CD8-positive, alpha-beta memory T cell (primary cell): ENCODE measurements at places on chromosomes 4 and X.

DNA sequence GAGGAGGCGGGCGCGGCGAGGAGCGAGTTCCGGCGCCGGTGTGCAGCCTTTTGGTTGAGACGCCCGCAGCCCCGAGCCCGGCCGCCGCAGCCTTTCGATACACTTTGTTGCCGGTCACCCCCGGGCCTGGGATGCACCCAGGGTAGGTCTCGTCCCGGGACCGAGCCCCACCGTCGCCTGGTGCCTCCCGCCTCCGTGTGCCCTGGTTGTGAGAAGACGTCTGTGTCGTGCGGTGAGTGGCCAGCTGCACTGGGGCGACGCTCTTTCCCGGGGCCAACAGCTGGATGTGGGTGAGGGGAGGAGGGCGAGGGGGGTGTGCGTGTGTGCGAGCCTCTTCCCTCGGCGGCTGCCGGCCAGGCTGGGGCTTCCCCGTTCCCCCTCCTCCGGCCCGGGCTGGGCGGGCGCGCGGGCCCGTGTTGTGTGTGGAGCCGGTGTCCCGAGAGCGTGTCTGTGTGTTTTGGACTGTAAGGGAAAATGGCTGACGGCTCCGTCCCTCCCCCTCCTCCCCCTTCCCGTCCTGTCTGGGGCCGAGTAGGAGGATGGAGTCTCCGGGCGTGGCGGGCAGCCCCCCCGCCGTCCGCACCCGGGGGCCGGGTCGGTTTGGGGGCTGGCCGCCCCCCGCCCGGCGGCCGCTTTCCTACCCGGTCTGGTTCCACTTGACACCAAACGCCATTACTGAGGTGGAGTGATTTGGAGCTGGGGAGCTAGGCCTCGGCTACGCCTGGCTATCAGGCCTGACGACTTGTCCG, 807 bp downstream of the USP9X start:
- peak overlapping the region; percentile 96 for H3K27ac ChIP-seq
- no peaks in the 10 kb centered on the region for H3K36me3 ChIP-seq
- H3K4me3 ChIP-seq: peak overlapping the region; percentile 86
- no peaks in the 10 kb centered on the region for H3K27me3 ChIP-seq
- no peak for DNase-seq

GRCh38 chr4:3712112-3712805, 53.9 kb upstream of the ADRA2C start:
- no peak for DNase-seq
- no peaks in the 10 kb centered on the region for H3K4me1 ChIP-seq
- no peaks in the 10 kb centered on the region for H3K36me3 ChIP-seq
- H3K27me3 ChIP-seq: no peaks in the 10 kb centered on the region
- no peak overlapping the region for H3K4me3 ChIP-seq

- H3K36me3 ChIP-seq: no peaks in the 10 kb centered on the region
- no peak overlapping the region for H3K4me3 ChIP-seq
- no peak for DNase-seq
- H3K27ac ChIP-seq: no peak overlapping the region
- no peaks in the 10 kb centered on the region for H3K27me3 ChIP-seq
- H3K4me1 ChIP-seq: no peaks in the 10 kb centered on the region
Observed at GRCh38 chr4:19285146-19285545, 966.6 kb upstream of the SLIT2 start.

DNA sequence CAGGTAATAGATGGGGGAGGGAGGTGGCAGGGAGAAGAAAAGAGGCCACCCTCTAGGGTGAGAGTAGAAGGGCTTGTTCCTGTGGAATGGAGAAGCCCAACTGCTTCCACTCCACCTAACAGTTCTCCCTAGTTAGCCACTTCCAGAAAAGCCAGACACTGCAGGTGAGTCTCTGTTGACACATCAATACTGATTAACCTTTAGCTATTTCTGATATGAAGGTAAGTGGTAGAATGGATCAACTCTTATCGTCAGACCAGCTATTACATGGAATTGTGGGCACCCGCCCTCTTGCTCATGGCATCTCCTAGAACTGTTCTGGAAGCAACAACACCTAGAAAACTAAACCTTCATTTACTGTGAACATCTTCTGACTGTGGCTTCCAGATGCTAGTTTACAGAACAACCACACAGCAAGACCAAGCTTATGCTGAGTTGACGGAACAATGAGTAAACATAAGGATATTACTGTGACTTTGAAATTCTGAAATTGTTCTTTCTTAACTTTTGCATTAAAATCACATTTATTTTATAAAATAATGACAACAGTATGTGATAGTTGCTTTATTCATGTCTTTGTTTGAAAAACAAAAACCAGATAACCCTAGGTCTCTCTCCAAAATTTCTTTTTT, 44.7 kb downstream of the ANXA3 start:
- DNase-seq: no peak
- H3K4me3 ChIP-seq: no peak overlapping the region
- no peaks in the 10 kb centered on the region for H3K27me3 ChIP-seq
- H3K36me3 ChIP-seq: no peaks in the 10 kb centered on the region
- H3K27ac ChIP-seq: no peak overlapping the region

GRCh38 chr4:81627590-81627989, 155.9 kb upstream of the RASGEF1B start:
- H3K4me1 ChIP-seq: no peaks in the 10 kb centered on the region
- no peaks in the 10 kb centered on the region for H3K36me3 ChIP-seq
- H3K4me3 ChIP-seq: no peak overlapping the region
- no peak for DNase-seq

- no peak for DNase-seq
- no peaks in the 10 kb centered on the region for H3K27me3 ChIP-seq
- no peaks in the 10 kb centered on the region for H3K36me3 ChIP-seq
- no peak overlapping the region for H3K4me3 ChIP-seq
Observed at GRCh38 chr4:4969298-4969697, 50.0 kb downstream of the CYTL1 start.

DNA sequence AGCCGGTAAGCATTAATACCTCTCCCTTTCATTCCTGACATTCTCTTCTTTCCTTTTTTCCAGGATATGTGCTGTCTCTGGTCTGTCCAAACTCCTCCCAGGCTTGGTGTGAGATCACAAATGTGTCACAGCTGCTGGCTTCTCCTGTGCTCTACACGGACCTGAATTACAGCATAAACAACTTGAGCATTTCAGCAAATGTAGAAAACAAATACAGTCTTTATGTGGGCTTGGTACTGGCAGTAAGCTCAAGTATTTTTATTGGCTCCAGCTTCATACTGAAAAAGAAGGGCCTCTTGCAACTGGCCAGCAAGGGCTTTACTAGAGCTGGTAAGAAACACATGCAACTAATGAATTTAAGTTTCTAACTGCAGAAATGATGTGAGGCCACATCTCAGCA, 8.4 kb downstream of the NIPAL1 start:
- no peak overlapping the region for H3K4me3 ChIP-seq
- no peak for DNase-seq
- no peaks in the 10 kb centered on the region for H3K27me3 ChIP-seq
- no peaks in the 10 kb centered on the region for H3K36me3 ChIP-seq
- H3K27ac ChIP-seq: no peak overlapping the region
- H3K4me1 ChIP-seq: no peaks in the 10 kb centered on the region

DNA sequence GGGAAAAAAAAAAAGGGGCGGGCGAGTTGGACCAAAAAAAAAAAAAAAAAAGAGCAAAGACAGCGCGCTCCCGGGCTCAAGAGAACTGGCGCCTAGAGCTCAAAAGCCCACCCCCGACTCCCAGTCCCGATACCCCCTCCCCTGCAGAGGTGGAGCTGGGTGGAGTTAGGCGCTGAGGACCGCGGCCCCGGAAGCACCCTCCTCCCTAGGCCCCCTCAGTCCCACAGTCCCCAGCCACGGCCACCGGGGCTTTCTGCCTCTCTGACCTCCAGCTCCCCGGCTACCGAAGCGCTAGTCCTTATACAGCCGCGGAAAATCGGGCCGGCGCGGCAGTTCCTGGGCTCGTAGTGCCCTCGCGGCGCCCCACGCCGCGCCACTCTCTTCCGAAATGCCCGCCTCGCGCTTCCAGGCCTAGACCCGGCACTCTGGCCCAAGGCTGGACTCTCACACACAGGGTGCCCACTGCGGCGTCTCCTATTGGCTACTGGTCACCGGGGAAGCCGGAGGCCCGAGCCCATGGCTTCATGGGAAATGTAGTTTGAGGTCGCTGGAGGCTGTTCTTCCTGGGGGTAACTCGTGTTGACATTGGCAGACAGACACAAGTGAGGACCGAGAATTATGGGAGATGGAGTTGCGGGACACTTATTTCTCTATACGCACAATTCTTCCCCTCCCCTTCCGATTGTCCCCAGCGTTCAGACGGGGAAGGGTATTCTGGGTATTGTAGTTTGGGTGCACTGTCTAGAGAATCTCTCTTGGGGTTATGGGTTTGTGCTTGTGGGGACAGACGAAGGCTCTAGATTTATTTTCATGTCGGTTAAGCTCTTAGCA, at the start of gene ENOX2:
Gene ENOX2, minus strand, starts transcription at position 427 of the 831 bp plus-strand sequence. CDS start 199,993 bp downstream, outside the sequence.
- peak; percentile 86 for DNase-seq
- peak within 1 kb of the TSS; percentile 79 for H3K27ac ChIP-seq
- peak within 1 kb of the TSS; percentile 77 for H3K4me3 ChIP-seq
- H3K36me3 ChIP-seq: no peaks in the 10 kb centered on the region

DNA sequence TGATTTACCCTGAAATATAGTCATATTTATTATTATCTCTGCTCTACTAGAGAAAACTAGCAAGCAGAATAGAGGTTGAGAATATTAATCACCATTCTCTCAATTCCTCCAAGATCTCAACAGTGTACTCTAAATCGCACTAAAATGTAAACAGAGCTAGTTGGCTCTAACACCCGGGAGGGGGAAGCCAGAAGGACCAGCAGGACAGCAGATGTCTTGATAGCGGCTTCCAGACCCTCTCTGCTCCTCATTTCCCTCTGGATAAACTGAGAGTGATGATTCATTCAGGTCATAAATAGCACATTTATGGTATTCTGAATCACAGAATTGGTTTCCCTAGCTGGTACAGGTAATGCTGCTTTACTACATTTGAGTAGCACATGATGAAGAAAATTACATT, 82.5 kb downstream of the TBC1D9 start:
- no peaks in the 10 kb centered on the region for H3K36me3 ChIP-seq
- H3K27ac ChIP-seq: no peak overlapping the region
- no peak for DNase-seq
- no peaks in the 10 kb centered on the region for H3K4me1 ChIP-seq

DNA sequence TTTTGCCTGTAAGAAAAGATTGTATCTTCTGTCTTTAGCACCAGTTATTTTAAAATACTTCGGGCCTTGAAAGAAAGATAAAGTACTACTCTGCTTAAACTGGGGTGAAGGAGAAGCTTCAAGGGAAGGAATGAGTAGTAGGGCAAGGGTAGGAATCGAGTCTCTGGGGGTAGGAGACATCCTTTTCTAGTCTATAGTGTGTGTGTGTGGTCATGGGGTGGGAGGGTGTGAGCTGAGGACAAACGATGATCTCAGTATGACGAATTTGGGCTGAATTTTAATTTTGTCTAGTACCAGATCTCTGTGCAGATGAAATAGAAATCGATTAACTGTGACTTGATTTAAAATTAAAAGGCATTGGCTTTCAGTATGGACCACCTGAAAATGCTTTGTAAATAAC, 3.3 kb upstream of the MYOZ2 start:
- H3K4me3 ChIP-seq: no peak overlapping the region
- no peaks in the 10 kb centered on the region for H3K27me3 ChIP-seq
- H3K4me1 ChIP-seq: no peaks in the 10 kb centered on the region
- H3K27ac ChIP-seq: no peak overlapping the region
- no peak for DNase-seq
- no peaks in the 10 kb centered on the region for H3K36me3 ChIP-seq

GRCh38 chr4:71665358-71665757, 118.5 kb downstream of the GC start:
- no peaks in the 10 kb centered on the region for H3K36me3 ChIP-seq
- no peak for DNase-seq
- no peaks in the 10 kb centered on the region for H3K27me3 ChIP-seq

GRCh38 chr4:15657366-15657765, 2.2 kb upstream of the FBXL5 start:
- peaks cover 26% of the 10 kb centered on the region for H3K4me1 ChIP-seq
- H3K36me3 ChIP-seq: no peaks in the 10 kb centered on the region
- H3K4me3 ChIP-seq: no peak overlapping the region

GRCh38 chr4:102411408-102411807, 66.1 kb upstream of the SLC39A8 start:
- no peak overlapping the region for H3K27ac ChIP-seq
- no peak for DNase-seq
- no peak overlapping the region for H3K4me3 ChIP-seq
- no peaks in the 10 kb centered on the region for H3K4me1 ChIP-seq

DNA sequence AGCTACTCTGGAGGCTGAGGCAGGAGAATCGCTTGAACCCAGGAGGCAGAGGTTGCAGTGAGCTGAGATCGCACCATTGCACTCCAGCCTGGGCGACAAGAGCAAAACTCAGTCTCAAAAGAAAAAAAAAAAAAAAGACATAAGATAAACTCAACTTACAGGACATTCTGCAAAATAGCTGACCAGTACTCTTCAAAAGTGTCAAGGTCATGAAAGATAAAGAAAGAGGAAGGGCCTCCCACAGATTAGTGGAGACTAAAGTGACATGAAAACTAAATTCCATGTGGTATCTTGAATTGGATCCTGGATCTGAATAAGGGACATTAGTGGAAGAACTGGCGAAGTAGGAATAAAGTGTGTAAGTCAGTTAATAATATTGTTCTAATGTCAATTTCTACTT, 63.3 kb downstream of the ZNF182 start:
- H3K36me3 ChIP-seq: no peaks in the 10 kb centered on the region
- H3K27ac ChIP-seq: no peak overlapping the region
- DNase-seq: no peak
- H3K4me3 ChIP-seq: no peak overlapping the region
- H3K4me1 ChIP-seq: no peaks in the 10 kb centered on the region
- no peaks in the 10 kb centered on the region for H3K27me3 ChIP-seq

DNA sequence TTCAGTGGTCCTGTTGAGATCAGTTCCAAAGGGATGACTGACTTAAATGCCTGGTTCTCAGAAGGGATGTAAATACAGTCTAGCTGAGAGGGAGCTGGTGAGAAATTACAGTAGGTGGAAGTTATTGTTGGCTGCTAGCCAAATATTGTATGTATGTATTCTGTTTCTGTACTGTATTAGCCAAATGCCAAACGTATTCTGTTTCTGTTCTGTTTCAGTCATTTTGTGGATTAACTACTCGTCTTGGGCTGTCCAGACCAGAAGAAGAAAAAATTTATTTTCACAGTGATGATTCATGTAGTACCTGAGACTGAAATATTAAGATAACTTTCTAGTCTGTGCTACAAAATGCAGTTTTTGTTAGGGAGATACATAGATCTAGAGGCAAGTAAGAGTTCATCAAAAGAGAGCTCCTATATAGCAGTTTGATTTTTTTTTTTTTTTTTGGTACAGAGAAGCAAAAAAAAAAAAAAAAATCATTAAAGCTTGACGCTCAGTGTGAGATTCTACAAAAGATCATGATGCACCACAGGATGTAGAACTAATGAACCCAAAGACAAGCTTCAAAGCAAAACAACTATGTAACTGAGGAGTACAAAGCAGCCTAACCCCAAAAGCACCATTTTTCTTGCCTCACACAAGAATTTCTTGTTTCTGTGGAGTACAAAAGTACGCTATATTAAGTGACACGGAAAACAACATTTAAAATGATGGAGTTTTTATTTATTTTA, 54.8 kb downstream of the CASP6 start:
- no peaks in the 10 kb centered on the region for H3K27me3 ChIP-seq
- H3K36me3 ChIP-seq: no peaks in the 10 kb centered on the region
- H3K4me1 ChIP-seq: peaks cover 80% of the 10 kb centered on the region

- no peak for DNase-seq
- H3K36me3 ChIP-seq: no peaks in the 10 kb centered on the region
- H3K27me3 ChIP-seq: no peaks in the 10 kb centered on the region
- no peak overlapping the region for H3K4me3 ChIP-seq
- H3K27ac ChIP-seq: peak overlapping the region; percentile 9
Observed at GRCh38 chr4:185115827-185116232, 27.2 kb upstream of the SLC25A4 start.
